ENCODE measurements at places on chromosomes 7 and 10. TPM values are rescaled to one million over a fixed set of nuclear protein-coding genes. Genes with fewer than 3 reads are reported as not detected.

- H3K4me3 ChIP-seq: no peak overlapping the region
- peak overlapping the region; percentile 17 for H3K27ac ChIP-seq
- DNase-seq: peak; percentile 62
Observed at GRCh38 chr7:127905491-127906330, 125.5 kb downstream of the LRRC4 start.

GRCh38 chr10:123795846-123796590 is 95.6 kb downstream of the CPXM2 start:
- no peak overlapping the region for H3K27ac ChIP-seq
- H3K4me1 ChIP-seq: no peaks in the 10 kb centered on the region
- peaks cover 5% of the 10 kb centered on the region for H3K27me3 ChIP-seq
- no peak overlapping the region for H3K4me3 ChIP-seq
- H3K36me3 ChIP-seq: no peaks in the 10 kb centered on the region

DNA sequence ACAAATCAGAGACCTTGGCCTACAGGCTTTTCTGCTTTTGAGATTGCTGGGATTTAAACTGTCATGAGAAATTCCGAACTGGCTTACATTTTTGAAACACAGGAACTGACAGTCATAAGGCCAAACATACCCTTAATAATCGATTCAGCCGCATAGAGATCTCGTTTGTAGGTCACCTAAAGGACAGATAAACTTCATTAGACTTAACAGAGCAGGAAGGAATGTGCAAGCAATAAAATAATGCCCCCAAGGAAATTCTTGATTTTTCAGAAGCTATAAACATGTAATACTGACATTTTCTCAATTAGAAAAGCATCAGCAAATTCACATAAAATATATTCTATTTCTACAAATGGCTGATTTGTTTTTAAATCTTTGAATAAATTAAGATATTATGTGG is 120.0 kb downstream of the CRPPA start:
- H3K4me1 ChIP-seq: no peaks in the 10 kb centered on the region
- peaks cover 1% of the 10 kb centered on the region for H3K36me3 ChIP-seq
- H3K27ac ChIP-seq: no peak overlapping the region
- no peaks in the 10 kb centered on the region for H3K27me3 ChIP-seq
- DNase-seq: no peak

DNA sequence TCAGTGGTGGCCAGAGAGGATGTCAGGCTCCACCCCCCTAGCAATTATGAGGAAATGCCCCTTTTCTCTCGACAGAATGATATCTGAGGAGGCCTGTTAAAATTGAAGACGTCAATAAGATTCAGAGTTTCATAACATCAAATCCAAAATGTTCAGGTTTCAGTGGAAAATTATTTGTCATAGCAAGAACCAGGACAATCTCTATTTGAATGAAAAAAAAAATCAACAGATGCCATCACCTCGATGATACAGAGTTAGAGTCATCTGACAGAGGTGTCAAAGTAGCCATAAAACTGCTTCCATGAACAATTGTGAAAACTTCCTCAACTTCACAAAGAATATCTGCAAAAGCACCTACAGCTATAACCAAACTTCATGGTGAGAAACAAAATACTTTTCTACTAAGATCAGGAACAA is 7.7 kb downstream of the TMEM273 start:
- H3K4me1 ChIP-seq: peaks cover 88% of the 10 kb centered on the region
- H3K27ac ChIP-seq: peak overlapping the region; percentile 90
- peak overlapping the region; percentile 43 for H3K4me3 ChIP-seq
- no peak for DNase-seq

DNA sequence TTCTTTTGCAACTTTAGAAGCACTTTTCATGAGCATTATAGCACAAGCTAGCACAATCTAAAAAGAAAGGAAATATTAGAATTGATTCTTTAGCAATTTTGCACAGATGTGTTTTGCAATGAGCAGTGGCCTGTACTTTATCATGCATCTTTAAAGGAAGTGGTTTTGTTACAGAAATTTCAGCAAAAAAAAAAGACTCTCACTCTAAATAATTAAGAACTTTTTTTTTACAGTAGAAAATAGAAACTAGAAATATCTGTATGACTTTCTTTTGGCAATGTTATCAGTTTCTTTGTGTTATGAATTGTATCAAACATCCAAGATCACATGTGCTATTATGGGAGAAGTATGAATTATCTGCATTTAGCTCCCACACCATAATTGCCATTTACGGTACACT is 195.7 kb upstream of the KLF6 start:
- peaks cover 42% of the 10 kb centered on the region for H3K4me1 ChIP-seq
- DNase-seq: no peak
- no peaks in the 10 kb centered on the region for H3K27me3 ChIP-seq
- peak overlapping the region; percentile 81 for H3K27ac ChIP-seq
- H3K4me3 ChIP-seq: no peak overlapping the region

- H3K4me1 ChIP-seq: no peaks in the 10 kb centered on the region
- no peaks in the 10 kb centered on the region for H3K27me3 ChIP-seq
- no peak for DNase-seq
- no peak overlapping the region for H3K27ac ChIP-seq
- H3K4me3 ChIP-seq: no peak overlapping the region
Observed at GRCh38 chr7:123314886-123315285, 115.1 kb upstream of the SLC13A1 start.

DNA sequence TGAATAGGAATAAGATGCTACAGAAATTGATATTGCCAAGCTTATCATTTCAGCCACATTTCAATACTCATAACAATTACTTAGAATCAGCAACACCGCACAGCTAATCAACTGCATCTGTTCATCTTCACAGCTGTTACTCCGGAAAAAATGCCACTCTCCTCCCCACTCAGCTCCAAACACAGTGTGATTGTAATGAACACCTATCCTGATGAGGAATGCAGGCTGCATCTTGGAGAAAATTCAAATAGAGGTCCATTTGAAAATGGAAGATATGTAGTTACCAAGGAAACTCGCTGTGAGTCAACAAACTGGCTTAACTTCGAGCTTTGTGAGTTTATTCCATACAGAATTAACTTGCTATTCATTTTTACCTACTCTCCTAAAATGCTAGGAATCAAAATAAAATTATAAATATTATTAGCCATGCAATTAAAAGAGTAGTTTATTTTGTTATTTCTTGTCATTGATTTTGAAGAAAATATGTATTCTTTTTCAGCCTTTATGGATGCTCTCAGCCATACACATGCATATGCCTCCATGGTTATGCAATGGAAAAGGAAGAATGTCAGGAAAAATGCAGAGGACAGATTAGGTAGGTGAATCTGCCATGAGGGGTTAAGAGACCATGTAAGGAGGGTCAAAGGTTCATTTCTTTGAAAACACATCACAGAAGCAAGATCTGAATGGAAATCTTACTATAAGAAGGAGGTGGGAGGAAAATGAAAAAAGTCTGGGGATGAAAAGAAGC is 267.2 kb downstream of the POM121L12 start:
- H3K27ac ChIP-seq: no peak overlapping the region
- H3K4me3 ChIP-seq: no peak overlapping the region
- no peak for DNase-seq
- no peaks in the 10 kb centered on the region for H3K4me1 ChIP-seq
- no peaks in the 10 kb centered on the region for H3K36me3 ChIP-seq

DNA sequence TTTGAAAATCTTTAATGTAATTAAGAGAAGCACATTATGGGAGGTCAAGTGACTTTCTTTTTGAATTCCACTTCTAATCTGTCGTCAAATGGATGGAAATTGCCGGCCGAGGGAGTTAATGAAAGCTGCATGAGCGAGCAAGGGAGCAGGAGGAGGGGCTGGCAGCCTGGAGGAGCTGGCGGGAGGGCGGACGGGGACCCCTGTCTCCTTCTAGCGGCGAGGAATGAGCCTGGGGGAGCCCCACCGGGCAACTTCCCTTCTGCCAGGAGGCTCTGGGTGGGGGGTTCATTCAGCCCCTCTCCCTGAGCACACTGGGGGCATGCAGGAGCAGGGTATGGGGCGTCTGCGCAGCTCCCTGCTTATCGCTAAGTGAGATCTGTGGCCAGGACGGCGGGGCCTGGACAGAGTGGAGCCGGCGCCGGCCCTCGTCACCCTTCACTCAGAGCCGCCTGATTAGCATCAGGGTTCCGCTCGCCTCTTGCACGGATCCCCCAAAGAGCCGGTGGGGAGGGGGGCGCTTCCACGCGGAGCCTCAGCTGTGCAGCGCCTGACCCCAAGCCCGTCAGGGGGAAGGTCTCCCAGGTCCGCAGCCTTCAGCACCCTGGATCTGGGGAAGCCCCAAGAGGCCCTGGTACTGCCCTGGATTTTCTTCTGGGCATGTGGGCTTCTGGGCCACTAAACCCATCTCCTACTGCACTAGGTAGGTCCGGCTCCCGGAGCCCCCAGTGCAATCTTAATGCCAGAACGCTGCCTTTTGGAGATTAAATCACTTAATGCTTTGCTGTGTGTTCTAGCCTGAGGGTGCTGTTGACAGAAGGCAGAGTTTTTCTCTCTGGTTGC is 680.8 kb downstream of the LRMDA start:
- H3K27ac ChIP-seq: no peak overlapping the region
- H3K4me1 ChIP-seq: no peaks in the 10 kb centered on the region
- DNase-seq: no peak
- H3K4me3 ChIP-seq: no peak overlapping the region
- no peaks in the 10 kb centered on the region for H3K27me3 ChIP-seq
- H3K36me3 ChIP-seq: no peaks in the 10 kb centered on the region

GRCh38 chr10:109894516-109894915 is 28.8 kb downstream of the XPNPEP1 start:
- peaks cover 56% of the 10 kb centered on the region for H3K36me3 ChIP-seq
- H3K4me1 ChIP-seq: peaks cover 34% of the 10 kb centered on the region
- no peak overlapping the region for H3K27ac ChIP-seq
- DNase-seq: no peak
- H3K4me3 ChIP-seq: no peak overlapping the region

DNA sequence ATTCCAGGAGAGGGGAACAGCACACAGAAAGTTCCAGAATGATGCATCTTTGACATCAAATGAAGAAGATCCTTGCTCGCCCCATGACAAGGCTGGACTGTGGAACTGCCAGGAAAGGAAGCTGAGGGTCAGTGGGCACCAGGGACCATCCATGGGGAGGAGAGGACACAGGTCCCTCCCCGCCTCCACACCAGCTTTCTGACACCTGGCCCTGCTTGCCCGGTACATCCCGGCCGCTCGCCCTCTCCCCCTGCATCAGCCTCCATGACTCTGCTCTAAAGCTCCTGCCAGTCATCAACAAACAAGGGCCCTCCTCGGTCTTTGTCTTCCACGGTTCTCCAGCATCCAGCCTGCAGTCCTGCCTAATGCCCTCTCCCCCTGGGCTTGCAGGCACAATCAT is 222.3 kb downstream of the GRID1 start:
- H3K36me3 ChIP-seq: no peaks in the 10 kb centered on the region
- no peak overlapping the region for H3K4me3 ChIP-seq
- H3K4me1 ChIP-seq: no peaks in the 10 kb centered on the region
- H3K27me3 ChIP-seq: peaks cover 2% of the 10 kb centered on the region
- no peak overlapping the region for H3K27ac ChIP-seq

DNA sequence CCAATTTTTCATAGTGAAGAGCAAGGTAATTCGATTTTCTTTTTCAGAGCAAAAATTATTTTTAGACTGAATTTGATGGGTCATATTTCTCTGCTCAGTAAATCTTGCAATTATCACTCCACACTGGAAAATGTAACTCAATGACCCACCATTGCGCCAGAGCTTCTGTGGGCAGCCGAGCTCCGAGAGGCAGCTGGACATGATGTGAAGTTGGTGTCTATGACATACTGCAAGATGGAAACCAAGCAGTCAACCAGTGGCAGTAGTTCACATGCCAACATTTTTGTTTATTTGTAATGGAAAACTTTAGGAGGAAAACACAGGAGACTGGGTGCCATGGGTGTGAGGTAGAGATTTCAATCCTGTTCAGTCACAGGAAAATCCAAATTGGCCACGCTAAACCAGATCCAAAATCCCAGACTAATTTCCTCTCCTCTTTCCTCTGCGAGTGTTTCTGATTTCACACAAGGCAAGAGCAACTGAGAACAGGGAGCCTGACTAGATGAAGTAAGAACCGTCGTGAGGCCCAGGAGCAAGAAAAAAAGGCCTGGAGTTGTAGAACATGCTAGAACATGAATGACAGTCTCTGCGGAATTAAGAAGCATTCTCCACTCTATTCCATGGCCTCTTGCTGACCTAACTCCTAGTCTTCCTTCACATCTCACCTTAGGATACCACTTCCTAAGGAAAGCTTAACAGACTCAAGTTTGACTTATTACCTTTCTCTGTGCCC is 39.3 kb downstream of the CALD1 start:
- DNase-seq: no peak
- H3K27ac ChIP-seq: no peak overlapping the region
- no peaks in the 10 kb centered on the region for H3K36me3 ChIP-seq
- H3K4me1 ChIP-seq: no peaks in the 10 kb centered on the region
- H3K4me3 ChIP-seq: no peak overlapping the region

DNA sequence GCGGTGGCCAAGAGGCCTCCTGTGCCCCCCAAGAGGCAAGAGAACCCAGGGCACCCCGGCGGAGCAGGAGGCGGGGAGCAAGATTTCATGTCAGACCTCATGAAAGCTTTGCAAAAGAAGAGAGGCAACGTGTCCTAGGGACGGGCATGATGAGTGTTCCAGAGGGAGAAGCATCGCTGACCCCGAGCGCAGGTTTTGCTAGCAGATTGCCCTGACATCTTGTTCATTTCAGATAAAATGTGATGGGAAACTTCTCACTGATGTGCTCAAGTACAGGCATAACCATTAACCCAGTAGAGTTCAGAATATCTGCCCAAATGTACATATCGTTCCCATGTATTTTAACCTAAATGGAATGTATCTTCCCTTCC is 129.2 kb downstream of the APBB1IP start:
- no peak for DNase-seq
- no peaks in the 10 kb centered on the region for H3K27me3 ChIP-seq
- no peak overlapping the region for H3K27ac ChIP-seq

GRCh38 chr10:7243873-7244272 is 167.0 kb downstream of the SFMBT2 start:
- no peaks in the 10 kb centered on the region for H3K27me3 ChIP-seq
- H3K27ac ChIP-seq: peak overlapping the region; percentile 84
- peak; percentile 51 for DNase-seq
- H3K4me3 ChIP-seq: peak overlapping the region; percentile 43
- H3K36me3 ChIP-seq: peaks cover 55% of the 10 kb centered on the region

DNA sequence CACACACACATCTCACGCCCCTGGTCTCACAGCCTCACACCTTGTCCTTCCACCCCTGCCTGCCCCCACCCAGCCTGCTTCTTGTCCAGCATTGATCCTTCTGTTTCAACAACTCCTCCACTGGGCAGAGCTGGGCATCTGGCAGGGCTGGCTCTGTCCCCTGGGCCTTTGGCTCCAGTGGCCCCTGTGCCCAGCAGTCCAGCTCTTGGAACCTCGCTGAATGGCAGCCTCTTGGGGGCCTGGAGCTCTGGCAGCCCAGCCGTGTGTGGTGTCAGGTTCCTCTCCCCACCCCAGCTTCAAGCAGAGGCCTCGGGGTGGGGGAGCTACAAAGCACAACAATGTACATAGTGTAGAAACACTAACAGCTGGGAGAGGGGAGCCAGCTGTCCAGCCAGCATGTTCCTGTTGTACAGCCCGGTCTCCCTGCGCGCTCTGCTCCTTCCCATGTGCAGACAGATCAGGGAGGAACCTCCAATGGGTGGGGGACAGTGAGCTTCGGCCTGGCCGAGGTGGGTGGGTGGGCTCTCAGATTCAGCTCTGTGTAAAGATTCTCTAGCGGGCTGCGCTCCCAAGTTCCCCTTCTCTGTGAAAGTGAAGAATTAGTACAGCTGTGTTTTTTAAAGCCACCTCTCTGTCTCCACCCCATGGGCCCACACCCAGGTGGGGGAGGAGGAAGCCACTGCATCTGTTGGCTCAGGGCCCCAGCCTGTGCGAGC is 19.4 kb downstream of the ZMIZ2 start:
- H3K4me1 ChIP-seq: peaks cover 39% of the 10 kb centered on the region
- peak; percentile 63 for DNase-seq
- peak overlapping the region; percentile 57 for H3K27ac ChIP-seq
- peaks cover 22% of the 10 kb centered on the region for H3K36me3 ChIP-seq
- peaks cover 7% of the 10 kb centered on the region for H3K27me3 ChIP-seq

TBC1D12 gene
- 0.12 TPM for total RNA-seq

HMX3 gene
- total RNA-seq: not detected

All from activated CD8-positive, alpha-beta memory T cell treated with anti-CD3 and anti-CD28 coated beads, Interleukin-2, amount 10 ng/mL, durations not matched to agents 7 days and 5 days (primary cell).